Dermis microvascular lymphatic vessel endothelial cell (primary cell): ENCODE measurements at places on chromosomes 16 and 17.

GRCh38 chr16:50696575-50697420 lies 3.4 kb downstream of the NOD2 start:
- DNase-seq, result peak; percentile 85

GRCh38 chr17:77098884-77099545 lies 41.8 kb upstream of the SEC14L1 start:
- no peak for DNase-seq

DNA sequence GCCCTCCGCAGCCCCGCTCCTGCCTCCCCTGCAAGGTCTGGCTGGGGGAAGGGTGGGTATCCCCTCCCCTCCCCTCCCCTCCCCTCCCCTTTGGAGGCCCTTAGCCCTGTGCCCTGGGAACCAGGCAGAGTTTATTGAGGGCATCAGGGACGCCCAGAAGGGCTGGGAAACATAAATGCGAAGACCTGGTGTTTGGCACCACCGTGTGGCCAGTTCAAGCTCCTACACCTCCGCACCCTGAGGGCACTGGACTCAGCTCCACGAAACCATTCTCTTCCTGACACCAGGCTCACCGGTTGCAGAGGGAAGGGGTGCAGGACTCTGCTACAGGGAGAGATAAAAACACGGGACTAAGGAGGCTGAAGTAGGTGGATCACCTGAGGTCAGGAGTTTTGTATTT lies 1.0 kb upstream of the AIPL1 start:
- peak; percentile 37 for DNase-seq

GRCh38 chr17:82126556-82127314 lies 28.7 kb upstream of the FASN start:
- no peak for DNase-seq

DNA sequence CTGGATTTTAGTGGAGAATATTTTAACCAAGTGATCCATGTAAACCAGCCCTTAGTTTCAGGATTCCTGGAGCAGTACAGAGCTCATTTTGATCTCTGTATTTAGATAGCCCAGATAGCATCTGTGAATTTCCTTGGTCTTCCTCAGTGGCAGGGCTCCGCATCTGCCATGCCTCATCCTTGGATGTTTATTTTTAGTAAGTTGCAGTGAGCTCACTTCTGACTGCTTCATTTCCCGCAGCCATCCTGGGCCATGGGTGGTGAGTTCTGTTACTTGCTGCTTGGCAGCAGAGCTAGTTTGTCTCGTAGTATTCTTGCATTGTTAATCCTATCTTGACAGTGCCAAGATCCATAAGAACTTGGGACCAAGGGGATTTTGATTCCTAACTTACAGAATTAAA lies 33.7 kb downstream of the IST1 start:
- no peak for DNase-seq

GRCh38 chr17:17713839-17714238 lies 32.6 kb downstream of the RAI1 start:
- DNase-seq, result no peak

DNA sequence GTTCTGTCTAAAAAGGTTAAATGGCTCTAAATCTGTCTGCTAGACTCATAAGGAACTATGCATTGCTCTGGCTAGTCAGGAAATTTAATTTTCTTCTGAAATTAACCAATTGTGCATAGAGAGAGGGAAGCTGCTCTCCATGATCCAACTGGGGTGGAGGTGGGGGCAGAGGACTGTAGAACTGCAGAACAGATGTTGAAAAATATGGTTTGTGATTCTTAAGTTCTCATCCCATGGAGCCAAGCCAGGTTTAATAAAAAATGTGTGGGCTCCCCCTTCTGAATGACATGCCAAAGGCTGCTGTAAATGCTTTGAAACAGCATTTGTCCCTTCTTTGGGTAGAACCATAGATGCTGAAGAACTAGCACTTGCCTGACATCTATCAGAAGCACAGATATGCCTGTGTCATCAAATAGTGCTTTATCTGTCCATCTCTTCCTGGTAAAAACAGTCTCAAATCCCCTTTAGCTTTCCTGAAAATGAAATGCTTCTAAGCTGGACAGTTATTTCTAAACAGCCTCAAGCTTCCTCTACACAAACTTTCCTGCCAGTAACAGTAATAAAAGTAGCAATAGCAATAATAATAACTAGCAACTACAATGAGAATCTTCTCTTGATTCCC lies 221.4 kb downstream of the CDH8 start:
- DNase-seq, result no peak

DNA sequence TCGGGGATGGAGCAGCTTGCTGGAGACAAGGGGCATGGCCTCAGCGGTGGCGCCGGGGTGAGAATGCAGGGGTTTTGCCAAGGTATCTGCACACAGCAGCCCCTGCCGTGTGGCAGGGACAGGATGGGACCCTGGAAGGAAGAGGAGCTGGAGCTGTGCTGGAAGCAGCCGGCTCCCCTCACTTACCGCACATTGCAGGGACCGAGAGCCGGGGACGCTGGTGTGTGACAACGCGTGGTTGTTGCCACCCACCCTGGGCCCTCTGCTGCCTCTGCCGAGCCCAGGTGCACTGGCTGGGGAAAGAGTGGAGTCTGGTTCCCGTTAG lies 3.0 kb downstream of the NUBP2 start:
- DNase-seq, result no peak

GRCh38 chr16:2037647-2038381 lies 9.8 kb downstream of the NTHL1 start:
- no peak for DNase-seq

- DNase-seq, result no peak
Measured at GRCh38 chr16:81693041-81693743, 85.9 kb upstream of the PLCG2 start.

DNA sequence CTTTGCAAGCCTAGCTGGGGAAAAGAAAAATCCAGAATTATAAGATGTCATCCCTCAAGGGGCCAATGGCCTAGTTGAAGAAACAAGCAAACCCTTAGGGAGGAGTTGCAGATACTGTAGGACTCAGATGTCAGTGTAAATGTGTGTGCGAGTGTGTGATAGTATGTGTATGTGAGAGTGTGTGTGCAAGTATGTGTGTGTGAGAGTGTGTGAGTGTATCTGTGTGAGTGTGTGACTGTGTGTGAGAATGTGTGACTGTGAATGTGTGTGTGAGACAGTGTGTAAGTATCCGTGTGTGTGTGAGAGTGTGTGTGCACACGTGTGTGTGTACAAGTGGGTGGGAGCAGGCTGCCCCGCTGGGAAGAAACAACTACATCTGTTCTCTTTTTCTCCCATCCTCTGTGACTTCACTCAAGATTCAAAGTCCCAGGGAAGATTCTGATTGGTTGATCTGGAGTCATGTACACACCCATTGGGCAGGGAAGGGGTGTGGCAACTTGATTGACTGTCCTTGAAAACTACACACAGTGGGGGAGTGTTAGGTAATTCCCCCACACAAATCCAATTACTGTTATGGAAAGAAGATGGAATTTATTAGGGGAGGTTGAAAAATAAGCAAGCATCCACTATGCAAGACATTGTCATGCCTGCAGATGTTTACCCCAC lies 40.7 kb downstream of the IRX3 start:
- DNase-seq, result no peak

GRCh38 chr17:49730078-49730784 lies 22.5 kb upstream of the SLC35B1 start:
- DNase-seq, result peak; percentile 88

GRCh38 chr16:85913688-85914422 lies 14.9 kb downstream of the IRF8 start:
- DNase-seq, result no peak
